ENCODE measurements at places on chromosomes 4 and X. TPM values are rescaled to one million over a fixed set of nuclear protein-coding genes. Genes with fewer than 3 reads are reported as not detected.

HSD17B13 gene
- 0.52 TPM for total RNA-seq

ZCCHC18 gene
- total RNA-seq, result 4.3 TPM

NSG1 gene
- 0.62 TPM for total RNA-seq

KLF8 gene
- 12.1 TPM for total RNA-seq

- no peak for DNase-seq
Observed at GRCh38 chr4:57083090-57083489, 27.1 kb downstream of the IGFBP7 start.

Data from CD4-positive, CD25-positive, alpha-beta regulatory T cell (primary cell).